NCI-H1048 (cell line): ENCODE measurements at places on chromosomes 1 and 21.

GRCh38 chr1:151594143-151594625 is 17.7 kb upstream of the SNX27 start:
- peak; percentile 74 for DNase-seq

DNA sequence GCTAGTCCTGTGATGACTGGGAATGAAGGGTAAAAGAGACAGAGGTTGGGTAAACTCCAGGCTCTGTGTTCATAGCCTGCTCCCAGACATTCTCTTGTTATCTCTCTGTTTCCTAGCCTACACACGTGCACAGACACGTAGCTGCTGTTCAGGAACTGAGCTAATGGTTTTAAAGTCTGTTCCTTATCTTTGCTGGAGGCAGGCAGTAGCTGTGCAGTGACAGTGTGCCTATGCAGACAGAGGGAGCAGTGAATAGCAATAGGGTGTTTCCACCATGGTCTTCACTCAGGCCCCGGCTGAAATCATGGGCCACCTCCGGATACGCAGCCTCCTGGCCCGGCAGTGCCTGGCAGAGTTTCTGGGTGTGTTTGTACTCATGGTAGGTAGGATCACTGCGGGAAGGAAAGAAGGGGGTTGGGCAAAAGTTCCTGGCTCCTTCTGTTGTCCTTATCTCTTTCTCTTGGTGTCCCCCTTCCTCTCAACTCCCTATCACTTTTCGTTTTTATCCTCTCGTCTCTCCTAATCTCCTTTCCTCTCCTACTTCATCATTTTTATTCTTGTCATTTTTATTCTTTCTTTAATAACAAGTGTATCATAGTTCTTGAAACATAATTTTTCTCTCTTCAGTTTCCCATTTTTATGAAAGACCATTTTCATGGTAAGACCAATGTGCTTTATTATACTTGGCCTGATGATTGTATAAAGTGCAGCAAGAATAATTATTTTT is at the start of gene AQP10:
AQP10 (plus strand) TSS at position 212 of the 727 bp plus-strand sequence; CDS start at position 275, 63 bp downstream.
- DNase-seq: no peak

DNA sequence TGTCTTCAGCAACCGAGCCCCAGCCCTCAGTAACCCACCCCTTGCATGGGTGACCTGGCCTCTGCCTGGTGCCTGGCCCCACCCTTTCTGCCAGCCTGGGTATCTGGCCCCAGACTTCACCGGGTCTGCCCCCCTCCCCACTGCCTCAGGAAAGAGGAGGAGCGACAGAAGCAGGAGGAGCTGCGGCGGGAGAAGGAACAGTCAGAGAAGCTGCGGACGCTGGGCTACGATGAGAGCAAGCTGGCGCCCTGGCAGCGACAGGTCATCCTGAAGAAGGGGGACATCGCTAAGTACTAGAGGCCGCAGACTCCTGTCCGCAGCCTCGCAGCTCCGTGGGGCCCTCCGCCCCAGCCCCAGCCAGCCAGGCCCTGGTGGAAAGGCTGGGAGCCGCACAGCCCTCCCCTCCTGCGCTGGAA is 6.1 kb downstream of the TNFRSF25 start:
- DNase-seq: no peak

- no peak for DNase-seq
Observed at GRCh38 chr1:11929849-11930248, 3.6 kb upstream of the KIAA2013 start.

- no peak for DNase-seq
Observed at GRCh38 chr1:61183471-61184039, 101.2 kb downstream of the NFIA start.

DNA sequence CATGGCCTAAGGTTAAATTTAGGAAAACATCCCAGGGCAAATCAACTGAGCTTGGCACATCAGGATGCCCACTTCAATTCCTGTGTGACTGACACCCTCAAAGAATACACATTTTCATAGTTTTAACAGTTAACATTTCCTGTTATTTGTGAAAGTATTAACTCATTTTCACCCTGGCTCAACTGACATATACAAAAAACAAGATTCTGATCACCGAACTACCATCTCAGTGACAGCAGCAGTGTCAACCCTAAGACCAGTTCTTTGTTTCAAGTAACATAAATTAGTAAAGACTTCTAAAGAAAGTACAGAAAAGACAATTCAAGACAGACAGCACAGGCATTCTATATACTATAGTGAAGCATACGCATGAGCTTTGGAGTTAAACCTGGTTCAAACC is 69.0 kb upstream of the SDC3 start:
- DNase-seq: no peak

DNA sequence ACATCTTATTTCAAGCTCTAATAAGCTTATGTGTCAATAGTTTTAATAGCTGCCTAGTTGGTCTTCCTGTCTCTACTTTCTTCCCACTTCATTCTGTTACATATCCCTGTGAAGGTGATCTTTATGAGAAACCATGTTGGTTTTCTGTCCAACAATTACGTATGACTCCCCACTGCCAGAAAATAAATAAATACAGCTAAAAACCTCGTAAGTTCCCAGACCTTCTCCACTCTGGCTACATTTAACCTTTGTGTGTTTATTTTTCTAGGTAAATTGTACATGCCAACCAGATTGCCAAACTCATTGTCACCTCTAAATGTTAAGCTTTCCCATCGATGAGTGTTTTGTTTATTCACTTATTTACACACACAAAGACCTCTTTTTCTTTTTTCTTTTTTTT is 147.2 kb downstream of the CRB1 start:
- DNase-seq: no peak

DNA sequence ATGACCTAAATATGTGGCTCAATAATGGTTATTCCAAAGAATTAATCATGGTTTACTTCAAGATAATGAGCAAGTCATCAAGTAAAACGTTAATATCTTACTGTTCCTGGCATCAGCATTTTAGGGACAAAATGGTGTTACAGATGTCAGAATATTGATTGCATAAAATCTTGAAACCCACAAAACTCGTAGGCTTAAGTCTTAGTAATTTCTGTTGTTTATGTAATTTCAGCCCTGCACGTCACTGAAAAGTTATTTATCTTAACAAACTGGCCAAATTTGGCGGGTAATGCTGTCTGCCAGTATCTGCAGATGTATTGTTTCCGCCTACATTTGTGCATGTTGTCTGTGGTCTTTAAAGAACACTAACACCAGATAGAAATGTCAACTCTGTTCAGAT is 25.8 kb downstream of the CDC7 start:
- DNase-seq: no peak

GRCh38 chr1:218636548-218636947 is 291.4 kb downstream of the TGFB2 start:
- DNase-seq: no peak

DNA sequence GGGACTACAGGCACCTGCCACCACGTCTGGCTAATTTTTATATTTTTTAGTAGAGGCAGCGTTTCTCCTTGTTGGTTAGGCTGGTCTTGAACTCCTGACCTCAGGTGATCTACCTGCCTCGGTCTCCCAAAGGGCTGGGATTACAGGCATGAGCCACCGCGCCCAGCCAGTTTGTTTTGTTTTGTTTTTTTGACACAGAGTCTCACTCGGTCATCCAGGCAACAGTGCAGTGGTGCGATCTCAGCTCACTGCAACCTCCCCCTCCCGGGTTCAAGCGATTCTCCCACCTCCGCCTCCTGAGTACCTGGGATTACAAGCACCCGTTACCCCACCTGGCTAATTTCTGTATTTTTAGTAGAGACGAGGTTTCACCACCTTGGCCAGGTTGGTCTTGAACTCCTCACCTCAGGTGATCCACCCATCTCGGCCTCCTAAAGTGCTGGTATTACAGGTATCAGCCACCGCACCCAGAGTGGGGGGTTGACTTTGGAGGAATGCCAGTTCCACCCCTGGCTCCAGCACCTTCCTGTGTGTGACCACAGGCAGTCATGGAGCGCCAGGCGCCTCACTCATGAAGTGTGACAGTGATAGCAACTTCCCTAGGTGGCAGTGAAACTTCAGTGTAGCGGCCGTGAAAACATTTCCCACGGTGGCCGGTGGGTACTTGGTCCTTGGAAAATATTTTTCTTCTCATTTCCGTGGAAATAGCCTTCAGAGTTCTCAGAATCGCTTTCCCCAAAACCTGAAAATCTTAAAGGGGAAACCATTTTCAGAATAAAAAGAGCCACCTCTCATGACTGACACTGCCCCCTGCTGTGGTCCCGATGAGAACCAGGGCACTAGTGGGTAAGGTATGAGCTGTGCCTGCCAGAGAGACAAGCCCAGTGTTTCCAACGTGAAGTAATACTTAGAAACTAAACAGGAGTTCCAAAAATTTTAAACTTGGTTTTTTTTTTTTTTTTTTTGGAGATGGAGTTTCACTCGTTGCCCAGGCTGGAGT is 48.6 kb downstream of the WDR4 start:
- DNase-seq: no peak

DNA sequence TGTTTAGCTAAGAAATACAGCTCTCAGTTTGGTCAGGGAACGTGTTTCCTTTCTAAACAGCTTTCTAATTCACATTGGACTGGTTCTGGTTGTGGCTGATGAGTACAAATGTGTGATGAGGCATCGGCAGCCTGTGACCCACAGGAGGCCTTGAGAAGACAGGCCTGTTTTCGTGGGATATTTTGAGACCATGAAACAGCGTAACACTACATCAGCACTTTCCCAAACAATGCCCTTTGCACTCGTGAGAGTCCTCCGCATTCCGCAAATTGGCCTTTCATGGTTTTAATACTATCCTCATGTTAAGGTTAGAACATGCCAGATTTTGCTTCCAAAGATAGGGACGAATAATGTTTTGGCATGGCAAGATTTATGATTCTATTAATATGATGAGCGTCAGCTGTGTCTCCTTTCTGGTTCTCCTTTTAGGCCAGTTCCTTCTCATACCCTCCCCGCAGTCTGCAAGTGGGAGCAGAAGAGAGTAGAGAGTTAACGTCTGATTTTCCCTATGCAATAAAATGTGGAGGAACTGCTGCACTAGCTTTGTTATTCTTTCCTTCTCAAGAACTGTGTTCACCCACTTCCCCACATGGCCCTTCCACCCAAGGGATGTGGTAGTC is 84.3 kb upstream of the L1TD1 start:
- DNase-seq: no peak

GRCh38 chr1:38899560-38899959 is 18.2 kb upstream of the GJA9 start:
- no peak for DNase-seq

- DNase-seq: no peak
Observed at GRCh38 chr21:37263827-37264600, 3.1 kb downstream of the VPS26C start.

DNA sequence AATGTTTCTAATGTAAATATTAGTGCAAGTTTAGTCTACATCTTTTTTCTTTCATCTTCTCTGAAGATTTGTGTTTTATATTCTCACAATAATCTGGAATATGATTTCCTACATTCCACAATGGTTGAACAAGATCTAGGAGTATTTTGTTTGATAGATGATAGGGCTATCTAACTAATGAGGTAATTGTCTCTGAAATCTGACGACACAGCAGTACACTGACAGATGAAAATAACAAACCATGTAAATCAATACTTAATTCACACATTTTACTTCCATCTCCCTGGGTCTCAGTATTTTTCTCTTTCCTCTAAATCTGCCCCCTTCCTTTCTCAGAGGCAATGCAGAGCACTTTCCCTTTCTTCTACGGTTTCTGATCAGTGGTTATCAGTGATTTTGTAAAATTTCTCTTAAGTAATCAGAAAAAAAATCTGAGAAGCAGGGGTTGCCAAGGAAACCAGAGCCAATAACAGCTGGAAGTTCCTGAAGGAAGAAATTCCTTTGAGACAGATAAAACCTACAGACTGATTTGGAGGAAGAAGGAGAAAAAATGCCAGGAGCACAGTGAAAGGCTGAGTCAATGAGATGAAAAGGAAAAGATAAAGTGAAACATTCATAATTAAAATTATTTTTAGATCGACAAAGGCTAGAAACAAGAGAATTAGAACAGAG is 7.3 kb upstream of the ANKRD13C start:
- no peak for DNase-seq

- no peak for DNase-seq
Observed at GRCh38 chr1:193367863-193368262, 181.4 kb upstream of the B3GALT2 start.

GRCh38 chr1:186483561-186483960 is 22.6 kb upstream of the PDC start:
- DNase-seq: no peak

- DNase-seq: no peak
Observed at GRCh38 chr1:99650773-99651437, 5.0 kb downstream of the PALMD start.

DNA sequence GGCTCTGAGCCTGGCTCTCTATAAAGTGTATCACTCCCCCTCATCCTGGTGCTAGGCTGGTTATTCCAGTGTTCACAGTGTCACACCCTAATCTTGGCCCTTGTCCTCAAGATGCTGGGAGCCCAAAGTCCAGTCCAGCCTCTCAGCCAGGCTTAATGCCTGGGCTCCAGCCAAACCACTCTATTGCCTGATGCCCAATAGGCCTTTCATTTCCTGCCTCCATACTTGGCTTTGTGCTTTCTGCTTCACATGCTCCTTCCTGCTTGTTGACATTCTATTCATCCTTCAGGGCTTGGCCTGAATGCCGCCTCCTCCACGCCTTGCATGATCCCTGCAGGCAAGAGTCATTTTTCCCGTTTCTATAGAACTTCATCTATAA is 1.7 kb downstream of the KLHDC8A start:
- DNase-seq: no peak

GRCh38 chr1:224805889-224806288 is 123.6 kb upstream of the DNAH14 start:
- DNase-seq: no peak

DNA sequence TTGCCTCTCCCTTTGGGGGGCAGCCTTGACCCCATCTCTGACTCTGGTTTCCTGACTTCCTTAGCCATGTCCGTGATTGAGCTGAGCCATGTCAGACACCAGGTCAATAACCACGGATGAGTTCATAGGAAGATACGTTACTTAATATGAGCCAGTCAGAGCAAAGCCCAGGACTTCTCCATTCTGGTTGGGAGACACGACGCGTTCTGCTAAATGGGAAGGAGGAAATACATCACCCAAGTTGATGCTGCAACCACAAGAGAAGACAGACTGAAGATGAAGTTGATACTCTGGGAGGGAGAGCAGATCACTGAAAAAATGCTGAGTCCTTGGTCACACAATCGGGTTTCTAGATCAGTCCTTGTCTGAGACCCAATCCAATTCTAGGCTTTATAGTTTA is 90.9 kb downstream of the MATN1 start:
- no peak for DNase-seq

DNA sequence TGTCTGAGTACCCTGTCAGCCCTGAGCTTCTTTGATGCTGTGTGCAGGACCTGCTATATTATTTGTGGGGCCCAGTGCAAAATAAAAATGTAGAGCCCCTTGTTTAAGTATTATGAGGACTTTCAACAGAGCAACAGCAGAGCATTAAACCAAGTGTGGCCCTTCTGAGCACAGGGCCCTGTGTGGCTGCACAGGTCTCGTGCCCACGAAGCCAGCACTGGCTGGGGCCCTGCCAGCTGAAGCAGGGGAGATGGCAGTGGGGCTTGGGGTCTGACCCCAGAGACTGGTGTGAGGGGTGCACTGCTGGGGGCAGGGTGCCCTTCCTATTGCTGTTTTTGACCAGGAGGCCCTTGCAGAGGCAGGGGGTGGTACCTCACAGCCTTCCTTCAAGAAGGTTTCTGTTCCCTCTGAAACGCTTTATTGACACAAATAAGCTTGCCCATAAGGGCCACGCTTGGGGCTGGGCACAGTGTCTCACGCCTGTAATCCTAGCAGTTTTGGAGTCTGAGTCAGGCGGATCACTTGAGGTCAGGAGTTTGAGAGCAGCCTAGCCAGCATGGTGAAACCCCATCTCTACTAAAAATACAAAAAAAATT is 2.2 kb upstream of the SEMA4A start:
- no peak for DNase-seq

GRCh38 chr1:65308781-65309303 is 501 bp upstream of the DNAJC6 start:
- no peak for DNase-seq

GRCh38 chr1:78607944-78608343 is 12.3 kb upstream of the IFI44L start:
- DNase-seq: no peak

GRCh38 chr1:235938709-235939479 is 72.2 kb upstream of the LYST start:
- no peak for DNase-seq
